ENCODE measurements at places on chromosomes 3 and 15.

- DNase-seq = peak; percentile 68
Measured at GRCh38 chr3:129278966-129279906, 566 bp downstream of the HMCES start.

DNA sequence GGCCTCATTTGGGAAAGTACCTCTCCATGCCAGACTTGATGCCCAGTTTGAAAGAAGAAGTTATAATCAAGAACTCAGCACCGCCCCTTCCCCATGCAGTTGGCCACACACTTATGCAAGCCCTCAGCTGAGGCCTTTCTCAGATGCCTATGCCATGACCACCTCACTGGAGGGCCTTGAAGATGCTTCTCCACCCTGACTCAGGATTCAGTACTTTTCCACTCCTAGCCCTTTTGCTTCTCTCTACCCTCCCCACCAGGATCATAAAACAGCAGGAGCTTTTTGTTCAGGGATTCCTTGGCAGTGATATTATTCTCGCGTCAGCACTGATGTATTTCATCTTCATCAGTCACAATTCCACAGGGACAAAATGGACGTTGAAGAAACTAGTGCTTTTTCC is 313.5 kb downstream of the PYDC2 start:
- DNase-seq = no peak

DNA sequence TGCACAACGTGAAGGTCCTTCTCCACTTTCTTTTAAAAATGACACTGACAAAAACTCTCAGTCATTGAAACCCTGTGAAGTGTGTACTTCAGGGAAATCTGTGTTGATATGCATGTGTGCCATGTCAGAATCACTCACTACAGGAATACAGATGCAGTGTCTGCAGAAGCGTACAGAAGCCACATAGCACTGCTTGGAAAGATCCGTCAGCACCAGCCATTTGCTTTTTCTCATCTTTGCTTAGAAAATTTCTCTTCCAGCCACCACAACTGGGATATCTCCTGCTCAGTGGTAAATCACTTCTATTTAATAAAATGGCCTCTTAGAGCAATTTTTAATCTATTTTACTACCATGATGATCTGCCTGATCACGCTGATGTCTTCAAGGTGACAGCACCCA is 91.3 kb upstream of the ARHGEF26 start:
- no peak for DNase-seq

DNA sequence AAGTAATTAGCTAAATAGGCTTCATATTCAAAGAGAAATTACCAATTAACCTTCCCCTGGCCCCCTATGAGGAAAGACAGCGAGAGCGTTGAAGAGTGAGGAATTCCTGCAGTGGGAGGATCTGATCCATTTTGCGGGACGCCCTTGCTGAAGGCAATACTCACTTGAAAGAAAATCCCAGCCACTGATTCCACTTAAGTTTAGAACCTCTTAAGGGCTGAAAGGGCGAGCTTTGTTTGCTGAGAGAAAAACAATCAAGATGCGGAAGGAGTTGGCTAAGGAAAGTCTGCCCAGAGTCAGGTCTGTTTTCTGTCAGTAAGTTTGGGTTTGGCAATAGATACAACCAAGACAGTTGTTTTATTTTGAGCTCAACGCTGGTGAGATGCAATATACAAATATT is 102.8 kb upstream of the GBE1 start:
- DNase-seq = no peak

GRCh38 chr3:63908081-63908736 is 4.0 kb downstream of the SCAANT1 start:
- no peak for DNase-seq

DNA sequence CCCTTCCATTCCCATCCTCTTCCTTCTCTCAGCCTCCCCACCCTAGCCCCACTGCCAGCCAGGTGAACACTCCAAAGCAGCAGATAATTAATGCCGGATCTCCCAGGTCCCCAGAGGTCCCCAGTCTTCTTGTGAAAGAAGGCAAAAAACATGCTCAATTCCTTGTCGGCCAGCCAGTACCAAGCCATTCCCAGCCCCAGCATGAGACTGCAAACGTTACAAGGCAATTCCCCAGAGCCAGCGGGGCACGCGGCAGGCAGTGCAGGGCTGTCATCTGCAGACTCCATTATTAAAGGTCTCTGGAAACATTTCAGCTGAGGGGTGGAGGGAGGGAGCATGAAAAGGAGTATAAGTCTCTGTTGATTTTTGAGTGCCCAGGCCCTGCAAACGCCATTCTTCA is 117.8 kb downstream of the XXYLT1 start:
- no peak for DNase-seq

DNA sequence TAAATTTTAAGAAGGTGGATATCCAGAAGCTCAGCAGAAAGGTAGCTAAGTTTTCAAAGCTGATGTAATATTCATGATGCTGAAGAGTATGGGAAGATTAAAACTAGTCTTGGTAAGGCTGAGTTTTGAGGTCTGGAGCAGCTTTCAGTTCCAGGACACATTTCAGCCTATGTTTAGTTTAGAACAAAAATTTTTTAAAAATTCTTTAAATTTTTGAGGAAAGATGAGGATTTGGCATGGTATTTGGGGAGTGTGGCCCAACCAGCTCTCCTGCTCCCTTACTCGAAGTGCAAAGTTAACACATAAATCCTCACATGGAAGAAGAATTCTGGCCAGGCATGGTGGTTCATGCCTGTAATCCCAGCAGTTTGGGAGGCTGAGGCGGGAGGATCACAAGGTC is 1039.1 kb downstream of the NAALADL2 start:
- DNase-seq = no peak

GRCh38 chr15:100483370-100483769 is 45.4 kb downstream of the CERS3 start:
- DNase-seq = no peak

GRCh38 chr15:51403946-51404695 is 62.7 kb downstream of the GLDN start:
- DNase-seq = no peak

DNA sequence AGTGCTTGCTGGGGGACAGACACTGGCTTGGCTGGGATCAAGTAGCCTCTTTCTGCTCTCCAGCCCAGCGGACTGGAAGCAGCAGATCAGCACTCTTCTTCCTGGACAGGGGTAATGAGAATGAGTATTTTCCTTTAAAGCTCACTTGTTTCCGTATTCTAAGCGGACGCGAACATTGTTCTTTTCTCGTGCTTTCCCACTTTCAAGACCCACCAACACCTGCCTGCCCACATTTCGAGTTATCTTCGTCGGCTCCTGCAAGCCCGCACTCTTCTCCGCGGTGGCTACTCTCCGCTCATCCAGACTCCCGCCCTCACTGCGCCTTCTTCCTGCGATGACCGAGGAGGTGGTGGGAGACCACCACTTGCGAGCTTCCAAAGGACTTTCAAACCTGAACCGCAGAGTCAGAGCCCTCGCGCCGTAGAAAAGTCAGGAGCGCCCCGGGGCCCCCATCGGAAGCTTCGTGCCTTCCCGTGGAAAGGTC is 1.6 kb upstream of the PPM1L start:
- DNase-seq = peak; percentile 17

GRCh38 chr3:2727610-2728318 is 382.4 kb downstream of the IL5RA start:
- DNase-seq = no peak

DNA sequence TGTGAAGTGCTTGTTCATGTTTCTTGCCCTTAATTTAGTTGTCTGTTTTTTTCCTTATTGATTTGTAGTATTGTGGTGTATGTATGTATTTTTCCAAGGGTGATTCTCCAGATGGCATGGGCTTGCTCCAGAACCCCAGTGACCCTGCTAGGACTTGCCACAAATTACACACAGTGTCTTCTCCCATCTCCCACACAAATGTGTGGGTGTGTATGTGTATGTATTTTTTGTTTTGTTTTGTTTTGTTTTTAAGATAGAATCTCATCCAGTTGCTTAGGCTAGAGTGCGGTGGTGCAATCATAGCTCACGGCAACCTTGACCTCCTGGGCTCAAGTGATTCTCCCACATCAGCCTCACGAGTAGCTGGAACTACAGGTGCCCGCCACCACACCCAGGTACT is 36.2 kb upstream of the ARID3B start:
- DNase-seq = no peak

DNA sequence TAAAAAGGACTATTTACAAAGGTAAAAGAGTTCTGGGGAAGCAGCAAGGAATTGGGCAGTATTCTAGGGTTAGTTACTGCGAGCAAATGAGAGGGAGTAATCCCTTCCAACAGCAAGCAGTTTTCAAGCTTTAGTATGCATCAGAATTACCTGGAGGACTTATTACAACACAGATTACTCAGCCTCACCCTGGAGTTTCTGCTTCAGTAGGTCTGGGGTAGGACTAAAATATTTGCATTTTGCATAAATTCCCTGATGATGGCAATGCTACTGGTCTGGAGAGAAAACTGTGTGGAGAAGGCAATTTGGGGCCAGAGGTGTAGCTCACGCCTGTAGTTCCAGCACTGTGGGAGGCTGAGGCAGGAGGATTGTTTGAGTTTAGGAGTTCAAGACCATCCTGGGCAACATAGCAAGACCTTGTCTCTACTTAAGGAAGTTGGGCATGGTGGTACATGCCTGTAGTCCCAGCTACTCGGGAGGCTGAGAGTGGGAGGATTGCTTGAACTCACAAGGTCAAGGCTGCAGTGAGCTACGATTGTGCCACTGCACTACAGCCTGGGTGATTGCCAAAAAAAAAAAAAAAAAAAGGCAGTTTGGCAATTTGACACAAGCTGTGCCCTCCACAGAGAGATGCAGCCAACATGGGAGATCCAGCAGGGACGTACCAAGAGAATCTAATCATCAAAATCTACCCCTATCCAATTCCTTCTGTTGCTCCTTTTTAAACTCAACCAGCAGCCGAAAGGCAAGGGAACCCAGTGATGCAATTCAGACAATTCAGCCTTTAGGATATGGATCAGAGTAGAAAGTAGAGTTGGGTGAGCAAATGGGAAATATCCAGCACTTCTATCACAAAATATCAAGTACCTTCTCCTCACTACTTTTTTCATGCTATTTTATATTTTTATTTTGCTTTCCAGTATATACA is 27.1 kb upstream of the AP4E1 start:
- no peak for DNase-seq

DNA sequence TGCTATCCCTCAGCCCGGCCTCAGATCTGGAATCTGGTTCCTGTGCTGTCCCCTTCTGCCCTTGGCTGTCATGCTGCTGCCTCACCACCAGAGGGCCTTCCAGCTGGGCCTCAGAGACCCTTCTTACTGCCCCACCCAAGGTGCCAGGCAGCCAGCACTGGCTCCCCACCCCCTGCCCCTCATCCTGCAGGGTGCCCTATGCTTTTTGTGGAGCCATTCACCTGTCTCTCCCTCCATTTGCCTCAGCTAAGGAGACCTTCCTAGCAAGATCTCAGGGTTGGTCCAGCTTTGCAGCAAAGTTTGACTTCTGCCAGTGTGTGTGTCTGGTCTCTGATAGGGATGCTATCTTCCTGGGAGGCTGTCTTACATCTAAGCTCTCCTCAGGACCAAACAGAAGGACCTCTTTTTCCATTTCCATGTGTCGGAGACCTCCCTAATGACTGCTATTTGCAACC is 1.9 kb upstream of the VWA5B2 start:
- DNase-seq = peak; percentile 63

- DNase-seq = no peak
Measured at GRCh38 chr3:134059671-134060560, 30.2 kb upstream of the SLCO2A1 start.

DNA sequence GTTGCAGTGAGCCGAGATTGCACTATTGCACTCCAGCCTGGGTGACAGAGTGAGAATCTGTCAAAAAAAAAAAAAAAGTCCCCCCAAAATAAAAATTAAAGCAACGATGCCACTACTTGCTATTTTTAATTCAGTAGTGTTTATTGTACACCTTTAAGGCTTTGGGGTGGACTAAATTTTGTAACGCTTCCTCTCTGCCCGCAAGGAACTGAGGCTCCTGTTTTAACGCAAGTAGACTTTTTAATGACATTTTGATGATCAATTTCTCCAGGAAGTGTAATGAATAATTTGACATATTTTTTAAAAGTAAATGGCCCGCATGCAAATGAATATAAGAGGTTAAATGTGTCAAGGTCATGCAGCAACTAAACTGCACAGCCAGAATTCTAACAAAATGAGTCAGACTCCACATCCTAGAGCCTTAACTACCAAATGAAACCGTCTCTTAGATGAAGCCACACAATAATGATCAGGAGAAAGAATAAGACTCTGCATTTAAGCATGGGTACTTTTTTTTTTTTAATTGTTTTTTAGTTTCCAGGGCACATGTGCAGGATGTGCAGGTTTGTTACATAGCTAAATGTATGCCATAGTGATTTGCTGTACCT is 96.8 kb upstream of the LMOD3 start:
- DNase-seq = no peak

DNA sequence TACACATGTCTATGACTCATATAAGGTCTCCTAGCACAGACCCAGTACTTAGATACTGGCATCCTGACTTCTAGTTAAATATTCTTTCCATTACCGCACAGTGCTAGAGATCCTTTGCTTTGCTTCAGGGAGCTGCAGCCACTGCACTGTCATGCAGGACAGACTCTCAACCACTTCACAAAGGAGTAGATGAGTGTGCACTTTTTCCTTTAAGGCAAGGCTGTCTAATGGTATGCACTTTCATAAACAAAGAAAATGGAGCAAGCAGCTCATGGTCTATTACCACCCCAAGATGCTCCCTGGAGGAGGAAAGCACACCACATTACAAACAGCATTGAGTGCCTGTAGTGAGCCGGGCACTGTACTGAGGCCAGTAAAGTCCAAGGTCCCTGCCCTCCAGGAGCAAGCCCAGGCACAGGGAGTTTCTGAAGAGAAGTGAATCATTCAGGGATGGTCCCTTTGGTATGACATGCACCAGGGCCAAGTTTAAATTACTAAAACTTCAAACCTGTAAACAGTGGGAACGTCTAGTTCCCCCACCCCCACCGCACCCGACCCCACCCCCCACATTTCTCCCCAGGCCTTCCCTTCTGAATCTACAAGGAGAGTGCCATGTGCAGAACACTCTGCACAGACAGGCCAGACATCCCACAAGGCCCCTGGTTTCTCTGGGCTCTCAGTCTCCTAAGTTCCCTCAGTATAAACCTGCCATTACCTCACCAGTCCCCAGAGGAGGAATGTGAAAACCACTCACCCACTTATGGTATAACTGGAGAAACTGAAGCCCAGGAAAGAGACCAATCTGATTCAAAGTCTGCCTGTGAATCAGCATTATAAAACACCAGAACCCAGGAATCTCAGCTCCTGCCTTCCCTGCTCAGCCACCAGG is 107.8 kb upstream of the BCL6 start:
- no peak for DNase-seq

All from activated T-cell treated with anti-CD3 and anti-CD28 coated beads, Interleukin-2, amount 50 U/mL, for 72 hours (primary cell).